ENCODE measurements at places on chromosomes 13 and 19.

DNA sequence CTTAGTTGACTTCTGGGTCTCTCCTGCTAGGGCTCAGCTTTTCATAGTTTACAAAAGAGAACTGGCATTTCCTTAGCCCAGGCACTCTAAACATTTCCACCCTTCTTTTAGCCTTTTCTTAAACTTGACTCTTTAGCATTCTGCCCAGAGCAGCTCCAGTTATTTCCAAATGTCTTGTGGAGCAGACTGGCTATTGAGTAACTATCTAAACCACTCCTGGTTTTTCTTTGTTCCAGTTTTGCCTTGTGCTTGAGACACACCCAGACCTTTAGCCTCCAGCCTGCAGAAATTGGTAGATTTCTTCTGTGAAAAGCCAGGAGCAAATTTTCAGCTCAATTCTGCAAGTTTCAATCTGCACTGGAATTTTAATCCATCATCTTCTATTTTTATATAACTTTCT, 1813.1 kb downstream of the OLFM4 start:
- no peak for DNase-seq

DNA sequence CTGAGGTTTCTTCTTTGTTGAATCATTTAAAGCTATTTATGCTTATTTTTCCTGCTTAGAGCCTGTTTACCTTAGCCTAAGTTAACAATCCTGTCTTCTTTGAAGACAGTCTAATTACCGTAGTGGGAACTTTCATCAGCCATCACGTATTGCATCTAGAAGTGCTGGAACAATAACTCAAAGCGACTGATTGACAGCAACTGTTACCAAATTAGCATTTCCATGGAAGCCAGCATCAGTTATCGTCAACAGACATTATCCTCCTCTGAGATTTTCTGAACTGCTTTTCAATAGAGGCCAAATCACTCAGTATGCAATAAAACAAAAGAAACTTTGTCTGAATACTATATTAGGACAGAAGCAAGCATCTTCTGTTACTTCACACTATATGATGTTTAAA, 433.3 kb upstream of the SLITRK1 start:
- DNase-seq = no peak

DNA sequence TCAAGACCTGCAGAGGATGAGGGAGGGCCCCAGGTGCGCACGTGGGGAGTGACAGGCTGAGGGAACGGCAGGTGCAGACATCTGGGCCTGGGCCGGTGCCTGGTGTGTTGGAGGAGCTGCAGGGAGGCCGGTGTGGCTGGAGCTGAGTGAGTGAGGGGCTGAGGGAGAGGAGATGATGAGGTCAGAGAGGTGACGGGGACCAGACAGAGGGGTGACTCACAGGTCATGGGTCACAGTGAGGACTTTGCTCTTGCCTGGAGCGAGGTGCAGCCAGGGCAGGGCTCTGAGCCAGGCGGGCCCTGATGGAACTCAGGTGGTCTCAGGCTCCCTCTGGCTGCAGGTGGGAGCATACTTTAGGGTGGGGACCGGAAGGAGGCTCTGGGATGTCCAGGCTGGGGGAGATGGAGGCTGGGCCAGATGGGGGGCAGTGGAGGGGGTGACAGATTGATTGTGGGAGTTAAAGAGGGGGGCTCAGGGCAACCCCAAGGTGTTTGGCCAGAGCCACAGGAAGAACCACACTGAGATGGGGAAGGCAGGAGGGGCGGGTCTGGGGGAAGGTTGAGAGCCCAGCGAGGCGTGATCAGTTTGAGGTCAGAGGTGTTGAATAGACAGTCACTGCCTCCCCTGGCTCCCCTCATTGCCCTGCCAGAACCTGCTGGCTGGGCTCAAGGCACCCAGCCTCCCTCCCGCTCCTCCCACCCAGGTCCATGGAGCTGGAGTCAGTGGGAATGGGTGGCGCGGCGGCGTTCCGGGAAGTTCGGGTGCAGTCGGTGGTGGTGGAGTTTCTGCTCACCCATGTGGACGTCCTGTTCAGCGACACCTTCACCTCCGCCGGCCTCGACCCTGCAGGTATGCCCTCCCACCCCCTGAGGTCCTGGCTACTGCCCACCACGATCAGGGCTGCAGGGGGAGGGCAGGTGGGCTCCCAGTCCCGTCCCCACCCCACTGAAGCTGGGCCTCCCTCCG, 8.4 kb downstream of the ARHGAP33 start:
- DNase-seq = no peak

DNA sequence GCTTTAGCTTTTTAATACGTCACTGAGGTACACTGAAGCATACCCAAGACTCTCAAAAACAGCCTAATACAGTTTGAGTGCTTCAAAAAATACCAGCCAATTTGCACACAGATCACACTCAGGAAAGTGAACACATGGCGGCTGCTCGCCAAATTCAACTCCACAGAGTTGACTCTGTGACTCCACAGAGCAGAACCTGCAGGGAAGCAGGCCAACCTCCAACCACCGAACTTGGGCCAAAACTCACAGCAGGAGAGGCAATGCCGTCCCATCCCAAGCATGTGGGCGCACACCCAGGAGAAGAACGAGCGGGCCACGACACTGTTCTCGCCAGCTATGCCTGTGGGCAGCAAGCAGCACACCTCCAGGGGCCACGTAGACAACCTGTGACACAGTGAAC, 21.1 kb downstream of the ELL start:
- no peak for DNase-seq

- DNase-seq = no peak
Measured at GRCh38 chr19:590396-590745, 690 bp downstream of the HCN2 start.

- no peak for DNase-seq
Measured at GRCh38 chr13:32986552-32986951, 29.7 kb upstream of the KL start.

DNA sequence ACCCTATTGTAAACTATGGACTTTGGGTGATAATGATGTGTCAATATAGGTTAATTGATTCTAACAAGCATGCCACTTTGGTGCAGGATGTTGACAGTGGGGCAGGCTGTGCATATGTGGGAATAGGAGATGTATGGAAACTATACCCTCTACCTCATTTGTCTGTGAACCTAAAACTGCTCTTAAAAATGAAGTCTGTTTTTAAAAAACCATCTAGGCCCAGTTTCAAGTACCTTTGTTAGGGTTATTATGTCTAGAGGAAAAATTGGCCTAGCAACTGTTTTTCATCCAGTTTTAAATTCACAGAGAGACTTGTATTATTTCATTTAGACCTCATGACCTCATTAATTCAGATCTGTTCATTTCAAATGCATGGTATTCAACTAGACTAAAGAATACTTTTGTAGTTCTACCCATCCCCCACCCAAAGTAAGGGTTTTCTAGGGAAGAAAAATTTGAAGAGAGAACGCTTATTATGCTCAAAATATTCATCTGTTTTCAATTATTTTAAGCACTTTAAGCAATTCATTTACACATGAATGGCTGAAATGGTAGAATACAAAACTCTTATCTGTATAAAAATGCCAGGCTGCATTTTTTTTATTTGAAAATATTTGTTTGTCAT, 1781.9 kb upstream of the MIR17HG start:
- no peak for DNase-seq

DNA sequence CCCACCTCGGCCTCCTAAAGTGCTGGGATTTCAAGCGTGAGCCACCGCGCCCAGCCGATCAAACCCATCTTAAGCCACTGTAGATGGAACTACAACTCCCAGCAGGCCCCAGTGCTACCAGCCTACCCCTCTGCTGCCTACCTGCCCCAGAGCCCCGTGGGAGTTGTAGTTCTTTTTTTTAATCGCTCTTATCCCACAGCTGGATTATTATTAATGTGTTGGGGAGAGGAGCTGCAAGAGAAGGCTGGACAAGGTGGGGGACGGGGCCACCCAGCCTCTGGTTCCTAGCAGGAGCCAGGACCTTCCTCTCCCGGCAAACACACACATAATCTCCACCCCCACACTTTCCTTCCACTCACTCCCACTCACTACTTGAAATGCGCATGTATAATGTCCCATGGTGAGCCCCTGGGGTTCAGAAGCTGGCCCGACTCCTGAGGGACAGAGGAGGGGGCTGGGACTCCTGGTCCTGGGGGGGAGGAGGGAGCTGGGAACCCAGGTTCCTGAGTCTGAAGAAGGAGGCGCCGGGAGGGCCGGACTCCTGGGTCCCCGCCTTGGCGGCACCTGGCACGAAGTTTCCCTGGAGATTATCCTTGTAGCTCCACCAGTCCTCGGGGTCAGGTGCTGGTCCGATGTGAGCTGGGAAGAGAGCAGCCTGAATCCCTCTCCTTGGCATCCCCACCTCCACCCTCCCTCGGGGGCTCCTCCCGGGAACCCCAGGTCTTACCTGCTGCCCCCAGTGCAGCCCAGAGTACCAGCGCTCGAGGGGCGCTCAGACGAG, 958 bp downstream of the CA11 start:
- DNase-seq = peak; percentile 66

GRCh38 chr13:21033212-21033840, 28.1 kb downstream of the LATS2 start:
- DNase-seq = no peak

DNA sequence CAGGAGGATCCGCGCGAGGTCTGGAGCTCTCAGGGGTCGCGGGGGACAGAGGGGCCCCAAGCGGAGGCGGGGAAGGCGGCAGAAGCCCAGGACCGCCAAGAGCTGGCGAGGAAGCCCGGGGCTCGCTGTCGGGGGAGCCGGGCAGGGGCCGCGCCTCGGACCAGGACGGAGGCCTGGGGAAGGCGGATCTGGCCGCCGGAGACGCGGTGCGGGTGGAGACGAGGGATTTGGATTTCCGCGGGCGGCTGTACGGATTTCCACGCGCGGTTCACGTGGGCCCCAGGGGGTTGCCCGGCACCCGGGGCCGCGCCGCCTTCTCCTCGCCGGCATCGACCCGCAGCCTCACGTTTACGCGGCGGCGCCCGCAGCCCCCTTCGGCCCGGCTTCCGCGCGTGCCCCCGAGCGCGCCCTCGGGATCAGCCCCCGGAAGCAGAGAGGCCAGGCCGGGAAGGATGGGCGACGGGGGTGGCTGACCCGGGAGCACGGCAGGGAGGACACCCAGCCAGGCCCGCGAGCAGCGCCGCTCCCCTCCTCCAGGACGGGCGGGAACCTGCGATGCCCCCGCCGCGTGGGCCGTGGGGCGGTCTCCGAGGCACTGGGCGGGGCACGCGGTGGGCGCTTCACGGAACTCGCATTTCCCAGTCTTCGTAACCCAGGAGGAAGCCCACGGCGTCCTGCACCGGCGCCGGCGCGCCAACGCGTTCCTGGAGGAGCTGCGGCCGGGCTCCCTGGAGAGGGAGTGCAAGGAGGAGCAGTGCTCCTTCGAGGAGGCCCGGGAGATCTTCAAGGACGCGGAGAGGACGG, 4.7 kb downstream of the F7 start:
- no peak for DNase-seq
